ENCODE measurements at places on chromosomes 2 and 18.

DNA sequence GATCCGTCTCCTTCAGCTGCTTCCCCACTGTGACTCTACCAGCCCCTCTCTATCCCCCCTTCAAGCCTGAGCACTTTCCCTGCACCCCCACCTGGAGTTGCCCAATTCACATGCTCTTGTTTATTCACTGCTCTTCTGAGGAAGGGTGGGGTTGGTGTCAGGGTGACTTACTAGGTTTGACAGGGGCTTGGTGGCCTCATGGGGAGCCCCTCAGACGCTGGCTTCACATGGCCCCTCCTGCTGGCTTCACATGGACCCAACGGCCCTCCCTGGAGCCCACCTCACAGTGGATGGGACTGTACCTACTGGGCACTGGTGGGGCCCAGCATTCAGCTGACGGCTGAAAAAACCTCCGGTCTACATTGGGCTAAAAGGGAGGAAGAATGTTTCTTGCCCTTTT lies 16.7 kb upstream of the MRPL33 start:
- no peak for DNase-seq

- DNase-seq = no peak
Measured at GRCh38 chr2:214482728-214483127, 71.9 kb downstream of the VWC2L start.

DNA sequence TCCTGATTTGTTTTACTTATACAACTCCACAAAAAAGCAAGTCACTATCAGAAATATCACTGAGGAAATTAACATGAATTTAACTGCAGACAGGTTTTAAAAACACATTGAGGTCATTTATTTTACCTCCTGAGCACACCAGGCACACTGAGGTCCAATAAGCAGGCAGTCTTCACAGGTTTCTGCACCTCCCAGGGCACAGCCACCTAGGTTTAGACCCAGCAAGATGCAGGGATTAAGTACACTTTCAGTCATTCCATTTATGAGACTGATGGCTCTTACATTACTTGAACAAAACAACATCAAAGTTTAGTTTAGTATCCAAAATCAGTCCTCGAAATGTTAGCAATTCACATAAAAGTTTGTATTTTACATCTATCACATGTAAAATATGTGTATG lies 1.0 kb downstream of the ITGB6 start:
- no peak for DNase-seq

GRCh38 chr2:116510117-116510671 lies 1304.3 kb upstream of the DDX18 start:
- no peak for DNase-seq

Data from stimulated activated CD4-positive, alpha-beta T cell treated with anti-CD3 and anti-CD28 coated beads, Interleukin-4, amount 100 ng/mL, for 1 hour (primary cell).